ENCODE measurements at places on chromosomes 11 and 22.

- no peak for DNase-seq
Observed at GRCh38 chr11:57641011-57641807, 8.5 kb downstream of the YPEL4 start.

GRCh38 chr11:104073950-104074705, 37.7 kb downstream of the DDI1 start:
- no peak for DNase-seq

- DNase-seq, result no peak
Observed at GRCh38 chr11:64810891-64811272, 531 bp upstream of the MEN1 start.

GRCh38 chr11:122618927-122619326, 36.6 kb upstream of the UBASH3B start:
- no peak for DNase-seq

DNA sequence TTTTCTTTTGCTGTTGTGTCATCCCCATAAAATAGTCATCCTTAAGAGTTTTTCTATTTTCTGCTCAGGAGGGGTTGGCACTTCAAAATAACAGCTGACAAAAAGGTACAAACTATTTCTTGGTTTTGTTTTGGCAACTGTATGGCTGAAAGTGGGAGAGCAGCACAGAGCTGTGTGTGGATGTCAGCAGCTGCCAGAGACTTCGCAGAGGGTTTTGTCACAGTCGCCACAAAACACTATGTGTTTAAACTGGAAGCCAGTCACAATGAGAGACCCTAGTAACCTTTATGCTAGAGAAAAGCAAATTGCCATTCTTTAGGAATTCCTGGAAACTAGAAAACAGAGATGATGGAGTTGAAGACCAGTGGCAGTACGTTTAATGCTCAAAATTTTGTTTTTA, 189.6 kb upstream of the CCDC90B start:
- DNase-seq, result no peak

- DNase-seq, result peak; percentile 39
Observed at GRCh38 chr11:100719809-100720221, 32.7 kb downstream of the ARHGAP42 start.

DNA sequence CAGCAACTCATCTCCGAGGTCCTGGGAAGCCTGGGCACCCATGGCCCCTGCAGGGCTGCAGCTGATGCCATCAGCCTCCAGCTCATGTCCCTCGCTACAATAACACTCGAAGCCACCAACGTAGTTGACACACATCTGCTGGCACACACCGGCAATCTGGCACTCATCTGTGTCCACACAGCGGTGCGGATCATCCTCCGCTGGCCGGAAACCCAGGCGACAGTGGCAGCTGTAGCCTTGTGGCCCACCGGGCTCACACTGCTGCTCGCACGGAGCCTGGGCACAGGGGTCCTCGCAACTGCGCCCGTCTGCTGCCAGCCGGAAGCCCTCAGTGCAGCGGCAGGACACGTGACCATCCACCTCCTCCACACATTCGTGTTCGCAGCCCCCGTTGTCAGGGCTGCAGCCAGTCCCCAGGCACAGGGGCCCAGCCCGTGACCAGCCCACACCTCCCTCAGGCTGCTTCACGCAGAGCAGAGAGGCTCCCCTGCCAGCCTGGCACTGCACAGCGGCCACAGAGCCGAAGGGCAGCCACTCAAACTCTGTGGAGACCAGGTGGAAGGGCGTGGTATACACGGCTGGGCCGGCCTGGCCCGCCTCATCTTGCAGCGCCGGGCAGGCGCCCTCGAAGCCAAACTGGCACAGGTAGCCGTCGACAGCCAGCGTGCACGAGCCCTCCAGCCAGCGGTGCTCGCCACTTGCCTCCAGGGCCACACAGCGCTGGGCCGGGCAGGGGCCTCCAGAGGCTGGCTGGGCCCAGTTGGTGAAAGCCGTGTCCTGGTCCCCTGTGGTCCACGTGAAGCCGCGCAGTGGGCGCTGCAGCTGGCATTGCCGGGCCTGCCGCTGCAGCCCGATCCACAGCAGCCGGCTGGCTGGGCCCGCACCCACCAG, 678 bp downstream of the CD248 start:
- DNase-seq, result no peak

- DNase-seq, result no peak
Observed at GRCh38 chr11:118789501-118790356, 1.2 kb downstream of the DDX6 start.
